ENCODE measurements at places on chromosomes 7 and 10. TPM values are rescaled to one million over a fixed set of nuclear protein-coding genes. Genes with fewer than 3 reads are reported as not detected.

AFAP1L2 gene
- 21.3 TPM for polyA plus RNA-seq

NUTM2E gene
- polyA plus RNA-seq: 2.5 TPM

DNA sequence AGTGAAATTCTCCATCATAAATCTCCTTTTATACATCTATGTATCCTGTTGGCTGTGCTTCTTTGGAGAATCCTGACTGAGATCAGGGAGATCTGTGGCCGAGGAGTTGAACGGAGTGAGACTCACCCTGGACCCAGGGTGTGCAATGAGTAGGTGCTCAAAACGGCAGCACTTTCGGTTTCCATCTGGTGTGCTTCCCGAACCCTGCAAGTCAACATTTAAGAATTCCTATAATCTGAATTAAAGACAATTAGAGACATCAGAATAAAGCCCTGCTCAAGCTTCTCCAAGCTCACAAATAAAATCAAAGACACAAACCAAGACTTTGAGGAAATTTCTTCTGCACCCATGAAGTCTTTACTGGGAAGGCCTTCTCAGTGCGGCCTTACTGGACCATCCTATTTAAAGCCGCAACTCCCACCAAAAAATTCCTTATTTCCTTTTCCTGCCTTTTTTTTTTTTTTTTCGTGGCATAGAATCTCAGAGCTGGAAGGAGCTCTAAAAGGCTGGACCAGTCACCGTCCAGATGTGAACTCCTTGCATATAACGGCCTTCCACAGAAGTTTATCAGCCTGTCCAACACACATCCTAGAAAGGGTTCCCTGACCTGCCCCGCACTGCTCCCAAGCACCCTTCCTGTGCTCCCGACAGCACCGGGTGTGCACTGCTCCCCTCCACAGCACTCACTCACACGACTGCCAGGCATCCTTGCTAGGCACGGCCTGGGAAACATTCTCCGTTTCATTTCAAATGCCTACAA is 29.7 kb downstream of the GNA12 start:
- no peak for DNase-seq

MYPN gene
- polyA plus RNA-seq: 0.11 TPM
